ENCODE measurements at places on chromosomes 3 and 15.
A peak's percentile ranks its signal among the peaks of the same experiment; 100 is the strongest.

GRCh38 chr3:54131026-54131605 is 8.8 kb downstream of the CACNA2D3 start:
- DNase-seq, result no peak

GRCh38 chr15:87660251-87661129 is 596.0 kb downstream of the NTRK3 start:
- no peak for DNase-seq

DNA sequence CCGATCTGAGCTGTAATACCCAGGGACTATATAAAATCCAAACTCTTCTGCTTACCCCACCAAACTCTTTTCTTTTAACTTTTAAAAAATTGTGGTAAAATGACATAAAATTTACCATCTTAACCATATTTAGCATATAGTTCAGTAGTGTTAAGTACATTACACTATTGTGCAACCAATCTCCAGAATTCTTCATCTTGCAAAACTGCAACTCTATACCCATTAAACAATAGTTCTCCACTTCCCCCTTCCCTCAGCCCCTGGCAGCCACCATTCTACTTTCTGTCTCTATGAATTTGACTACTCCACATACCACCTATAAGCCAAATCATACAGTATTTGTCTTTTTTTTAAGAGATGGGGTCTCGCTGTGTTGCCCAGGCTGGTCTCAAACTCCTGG is 38.7 kb downstream of the SENP8 start:
- DNase-seq, result no peak

DNA sequence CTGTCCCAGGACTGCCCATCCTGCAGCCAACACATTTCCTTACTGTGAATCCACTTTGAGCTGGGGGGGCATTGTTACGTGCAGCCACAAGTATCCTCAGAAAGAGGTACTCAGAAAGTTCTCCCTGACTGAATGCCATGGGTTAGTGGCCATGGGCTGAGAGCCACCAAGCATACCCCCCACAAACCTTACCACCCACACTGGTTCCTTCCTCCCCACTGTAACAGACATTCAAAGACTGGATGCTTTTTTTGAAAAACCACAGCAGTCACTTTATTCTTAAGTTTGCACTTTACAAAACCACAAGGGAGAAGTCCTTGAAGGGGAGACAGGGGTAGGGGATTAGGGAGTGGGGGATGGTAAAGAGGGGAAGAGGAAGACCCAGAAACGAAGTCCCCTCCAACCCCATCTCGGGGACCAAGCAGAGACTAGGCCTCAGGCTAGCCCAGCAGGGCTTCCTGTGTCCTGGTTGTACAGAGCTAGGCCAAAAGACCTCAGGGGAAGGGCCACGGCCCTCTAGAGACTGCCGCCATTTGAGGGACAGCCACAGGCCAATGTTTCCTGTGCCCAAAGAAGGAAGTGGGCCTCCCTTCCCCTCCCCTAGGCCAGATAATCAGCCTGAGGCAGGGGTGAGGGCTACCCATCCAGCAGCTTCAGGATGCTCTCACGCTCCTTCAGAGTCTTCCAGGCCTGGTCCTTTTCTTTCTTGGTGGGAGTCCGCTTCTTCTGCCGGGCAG is 10.1 kb upstream of the CAMK1 start:
- no peak for DNase-seq

- no peak for DNase-seq
Measured at GRCh38 chr3:171888466-171888865, 45.3 kb downstream of the TMEM212 start.

GRCh38 chr3:159252772-159253384 is 451.0 kb downstream of the MFSD1 start:
- DNase-seq, result no peak

DNA sequence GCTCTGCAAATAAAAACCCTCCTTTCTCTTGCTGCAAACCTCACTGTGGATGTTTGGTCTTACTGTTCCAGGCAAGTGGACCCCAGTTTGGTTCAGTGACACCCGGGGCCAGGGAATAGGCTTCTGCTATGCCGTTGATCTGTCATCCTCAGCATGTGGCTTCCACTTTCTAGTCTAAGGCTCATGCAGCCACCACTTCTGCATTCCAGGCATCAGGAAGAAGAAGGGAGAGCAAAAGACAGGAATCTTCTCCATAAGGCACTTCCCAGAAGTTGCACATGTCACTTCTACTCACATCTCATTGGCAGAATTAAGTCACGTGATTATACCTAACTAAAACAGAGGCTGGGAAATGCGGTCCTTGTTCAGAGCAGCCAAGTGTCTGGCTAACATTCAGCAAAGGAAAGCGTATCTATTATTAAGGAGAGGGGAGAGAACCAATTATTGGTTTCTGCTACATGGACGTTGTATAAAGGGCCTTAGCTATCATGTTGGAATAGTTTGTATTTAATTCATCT is 173.6 kb upstream of the PFN2 start:
- no peak for DNase-seq

GRCh38 chr3:123392871-123393620 is 55.8 kb downstream of the ADCY5 start:
- no peak for DNase-seq

- no peak for DNase-seq
Measured at GRCh38 chr15:48940508-48940907, 23.2 kb downstream of the SHC4 start.

GRCh38 chr3:58868097-58868779 is 181.6 kb downstream of the CFAP20DC start:
- no peak for DNase-seq

DNA sequence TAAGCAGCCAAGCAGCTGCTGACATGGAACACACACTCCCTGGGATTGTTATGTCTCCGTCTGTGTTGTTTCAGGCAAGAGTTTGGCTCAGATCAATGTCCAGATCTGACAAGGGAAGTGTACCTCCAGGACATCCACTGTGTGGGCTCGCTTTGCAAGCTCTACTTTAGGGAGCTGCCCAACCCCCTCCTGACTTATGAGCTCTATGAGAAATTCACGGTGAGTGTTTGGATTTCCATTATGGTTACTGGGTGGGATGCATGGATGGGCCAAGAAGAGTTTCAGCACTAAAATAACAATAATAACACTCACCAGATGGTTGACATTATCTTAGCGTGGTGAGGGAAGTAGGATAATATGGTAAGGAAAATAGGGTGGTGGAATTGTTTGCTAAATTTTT is 74.1 kb downstream of the ARHGAP31 start:
- no peak for DNase-seq

- no peak for DNase-seq
Measured at GRCh38 chr3:42590989-42591756, 513 bp downstream of the SS18L2 start.

GRCh38 chr3:109927726-109928125 is 590.4 kb upstream of the DPPA4 start:
- DNase-seq, result no peak

- DNase-seq, result no peak
Measured at GRCh38 chr15:67862750-67863441, 23.1 kb upstream of the RNU6-1 start.

- DNase-seq, result no peak
Measured at GRCh38 chr15:53110999-53111398, 320.9 kb upstream of the ONECUT1 start.

DNA sequence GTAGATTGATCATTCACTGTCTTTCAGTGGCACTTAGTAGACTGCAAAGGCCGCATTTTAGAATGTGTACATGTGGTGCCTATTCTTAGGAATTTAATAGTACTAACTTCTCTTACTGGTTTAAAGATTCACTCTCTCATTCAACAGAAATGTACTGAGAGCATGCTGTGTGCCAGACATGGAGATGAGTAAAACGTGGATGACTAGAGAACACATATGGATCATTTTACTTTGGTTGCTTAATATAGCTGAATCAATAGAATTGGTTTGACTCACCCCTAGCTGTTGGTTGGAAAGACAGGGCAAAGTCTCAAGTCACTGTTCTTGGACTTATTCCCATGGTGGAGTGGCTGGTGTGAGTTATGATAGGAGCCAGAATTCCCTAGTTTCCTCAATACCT is 109.1 kb upstream of the TNFAIP8L3 start:
- DNase-seq, result no peak

DNA sequence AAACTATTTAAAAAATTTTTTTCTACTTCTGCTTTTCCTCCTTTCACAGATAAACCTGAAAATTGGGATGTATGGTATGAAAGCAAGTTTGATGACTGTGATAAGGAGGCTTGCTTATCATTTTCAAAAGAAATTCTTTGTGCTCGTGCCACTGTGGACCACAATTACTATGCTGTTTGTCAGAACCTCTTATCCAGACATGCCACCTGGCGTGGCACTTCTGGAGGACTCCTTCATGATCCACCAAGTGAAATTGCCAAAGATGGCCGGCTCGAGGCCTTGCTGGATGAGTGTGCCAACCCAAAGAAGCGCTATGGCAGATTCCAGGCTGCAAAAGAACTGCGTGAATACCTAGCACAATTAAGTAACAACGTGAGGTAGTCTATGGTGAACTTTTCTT is 17.8 kb downstream of the DIPK2A start:
- no peak for DNase-seq

DNA sequence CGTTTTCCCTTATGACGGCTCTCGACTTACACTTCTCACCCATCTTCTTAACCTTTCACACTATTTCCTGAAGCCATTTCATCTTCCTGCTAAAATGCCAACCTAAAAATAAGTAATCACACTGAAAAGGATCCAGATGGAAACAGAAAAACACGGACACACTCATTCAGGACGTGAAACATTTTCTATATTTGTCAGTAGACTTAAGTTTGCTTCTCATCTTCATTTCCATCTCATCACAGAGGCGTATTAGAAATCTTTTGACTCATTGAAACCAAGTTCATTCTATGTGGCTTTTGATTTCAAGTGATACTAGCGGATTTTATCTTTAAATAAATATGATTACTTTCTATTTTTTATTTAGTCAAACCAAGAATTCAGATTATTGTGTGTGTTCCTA is 27.4 kb upstream of the DLG1 start:
- no peak for DNase-seq

- no peak for DNase-seq
Measured at GRCh38 chr3:147369231-147369630, 37.1 kb downstream of the ZIC4 start.

- peak; percentile 3 for DNase-seq
Measured at GRCh38 chr15:84740691-84741090, 7.7 kb upstream of the ZNF592 start.

DNA sequence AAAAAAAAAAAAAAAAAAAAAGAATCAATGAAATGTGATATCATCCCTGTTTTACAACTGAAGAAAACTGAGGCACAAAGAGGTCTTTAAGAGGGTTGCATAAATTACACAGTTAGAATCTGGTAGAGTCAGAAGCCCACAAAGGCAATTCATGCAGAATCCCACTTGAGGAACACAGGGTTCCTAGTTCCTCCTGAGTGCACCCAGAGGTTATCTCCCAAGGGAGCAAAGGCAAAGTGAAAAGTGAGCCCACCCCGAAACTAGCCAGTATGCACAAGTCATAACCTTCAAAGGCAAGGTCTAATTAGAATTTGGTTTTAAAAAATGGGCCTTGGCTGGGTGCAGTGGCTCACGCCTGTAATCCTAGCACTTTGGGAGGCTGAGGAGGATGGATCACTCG is 37.8 kb downstream of the AP3S2 start:
- DNase-seq, result no peak

All from NCI-H446 treated with DMSO at 0.1 percent for 48 hours (cell line).